ENCODE measurements at places on chromosomes 11 and 22.

- DNase-seq: no peak
Observed at GRCh38 chr11:77206264-77207018, 78.4 kb downstream of the MYO7A start.

- no peak for DNase-seq
Observed at GRCh38 chr22:47591016-47591415, 828.6 kb downstream of the TBC1D22A start.

- no peak for DNase-seq
Observed at GRCh38 chr11:125287491-125288210, 123.1 kb downstream of the PKNOX2 start.

- DNase-seq: no peak
Observed at GRCh38 chr22:40597526-40598430, 38.7 kb downstream of the MRTFA start.

GRCh38 chr11:81839016-81839415, 894.6 kb downstream of the FAM181B start:
- DNase-seq: no peak

GRCh38 chr11:1728931-1729691, 21.3 kb downstream of the IFITM10 start:
- DNase-seq: no peak

DNA sequence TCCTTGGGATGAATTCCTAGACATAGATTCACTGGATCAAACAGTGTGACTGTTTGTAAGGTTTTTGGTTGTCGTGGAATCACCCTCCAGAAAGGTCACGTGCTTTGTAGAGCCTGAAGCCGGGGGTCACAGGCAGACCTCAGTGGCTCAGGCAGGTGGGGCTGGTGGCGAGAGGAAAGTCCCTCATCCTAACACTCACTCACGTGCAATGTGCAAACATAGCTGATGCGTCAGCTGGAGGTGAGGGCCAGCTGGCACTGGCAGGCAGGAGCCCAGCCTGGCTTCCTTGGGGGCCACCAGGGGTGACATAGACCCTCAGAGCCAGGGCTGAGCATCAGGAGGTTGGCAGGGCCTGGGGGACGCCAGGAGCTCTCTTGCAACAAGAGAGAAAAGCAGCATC, 90.0 kb downstream of the ARHGAP8 start:
- no peak for DNase-seq

DNA sequence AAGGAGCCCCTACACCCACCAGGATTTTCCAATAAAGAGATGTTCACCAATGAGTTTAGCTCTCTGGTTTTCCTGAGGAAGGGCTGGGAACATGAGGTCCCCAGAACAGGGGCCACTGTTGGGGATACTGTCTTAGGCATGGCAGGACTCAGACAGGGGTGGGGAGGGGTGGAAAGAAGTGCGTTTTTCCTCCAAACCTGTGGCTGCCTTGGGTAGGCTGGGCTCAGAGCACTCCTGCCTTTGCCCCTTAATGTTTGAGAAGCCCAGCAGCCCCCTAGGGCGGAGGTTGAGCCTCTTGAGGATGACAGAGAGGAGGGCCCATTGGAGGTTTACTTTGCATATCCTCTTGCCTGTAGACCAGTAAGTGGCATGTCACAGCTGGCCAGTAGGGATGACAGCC, 10.6 kb downstream of the MTFP1 start:
- no peak for DNase-seq

GRCh38 chr11:5698281-5698680, 8.7 kb downstream of the TRIM22 start:
- DNase-seq: no peak

DNA sequence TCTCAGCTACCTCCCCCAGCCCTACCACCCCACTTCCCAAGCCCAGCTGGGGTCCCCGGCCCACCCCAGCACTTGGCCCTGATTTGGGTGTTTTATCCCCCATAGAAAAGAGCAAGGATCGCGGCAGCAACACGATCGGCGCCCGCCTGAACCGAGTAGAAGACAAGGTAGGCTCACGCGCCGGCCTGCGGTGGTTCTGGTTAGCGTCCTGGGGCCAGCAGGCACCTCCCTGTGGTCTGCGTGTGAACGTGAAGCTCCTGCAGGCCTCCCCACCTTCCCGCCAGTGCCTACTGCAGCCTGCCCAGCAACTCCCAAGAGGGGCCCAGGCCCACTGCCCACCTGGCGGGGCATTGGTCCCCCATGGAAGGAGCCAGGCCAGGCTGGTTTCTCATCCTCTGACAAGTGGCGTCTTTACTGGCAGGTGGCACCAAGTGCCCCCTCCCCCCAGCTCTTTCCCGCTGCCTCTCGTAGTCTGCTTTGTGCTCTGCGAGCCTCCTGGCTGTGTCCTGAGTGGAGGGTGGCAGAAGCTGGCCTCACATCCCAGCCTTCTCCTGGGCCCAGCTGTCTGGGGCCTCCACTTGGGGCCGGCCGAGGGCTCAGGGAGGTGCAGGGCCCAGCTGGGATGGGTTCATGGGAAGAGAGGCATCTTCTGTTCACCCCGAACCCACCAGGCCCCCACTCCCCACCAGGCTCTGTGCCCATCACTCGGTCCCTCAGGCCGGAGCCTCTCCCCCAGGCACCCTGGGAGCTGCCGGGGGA, 78.3 kb upstream of the KCNQ1OT1 start:
- DNase-seq: peak; percentile 9

DNA sequence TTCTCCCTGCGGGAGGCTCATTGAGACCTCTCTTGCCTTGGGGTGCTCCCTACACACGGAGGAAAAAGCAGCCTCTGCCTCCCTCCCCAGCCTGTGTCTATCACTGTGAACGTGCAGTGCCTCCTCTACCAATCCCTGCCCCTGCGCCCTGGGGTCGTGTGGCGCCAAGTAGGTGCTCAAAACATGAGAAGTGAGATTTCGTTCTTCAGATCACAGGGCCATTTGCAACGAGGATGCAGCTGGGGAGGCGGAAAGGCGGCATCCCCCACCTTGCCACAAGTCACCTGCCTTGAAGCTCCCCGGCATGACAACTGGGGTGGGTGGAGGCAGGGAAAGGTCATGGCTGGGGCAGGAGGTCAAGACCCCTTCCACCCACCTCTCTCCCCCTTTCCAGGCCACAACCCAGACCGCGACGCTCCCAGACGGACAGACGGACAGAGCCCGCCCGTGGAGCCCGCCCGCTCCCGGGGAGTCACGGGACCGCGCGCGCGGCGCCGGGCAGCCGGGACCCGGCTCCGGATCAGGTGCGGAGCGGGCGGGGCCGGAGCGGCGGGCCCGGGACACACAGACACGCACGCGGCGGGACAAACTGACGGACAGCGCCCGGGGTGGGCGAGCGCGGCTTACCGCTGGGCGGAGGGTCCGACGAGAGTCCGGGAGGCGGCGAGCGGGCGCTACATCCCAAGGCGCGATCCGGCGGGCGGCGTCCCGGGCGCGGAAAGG, 485 bp downstream of the KCNJ4 start:
- DNase-seq: peak; percentile 13

GRCh38 chr11:115389790-115390189, 114.4 kb downstream of the CADM1 start:
- no peak for DNase-seq

- DNase-seq: no peak
Observed at GRCh38 chr22:39368461-39368911, 18.7 kb downstream of the SYNGR1 start.
